ENCODE measurements at places on chromosomes 6 and 20.

DNA sequence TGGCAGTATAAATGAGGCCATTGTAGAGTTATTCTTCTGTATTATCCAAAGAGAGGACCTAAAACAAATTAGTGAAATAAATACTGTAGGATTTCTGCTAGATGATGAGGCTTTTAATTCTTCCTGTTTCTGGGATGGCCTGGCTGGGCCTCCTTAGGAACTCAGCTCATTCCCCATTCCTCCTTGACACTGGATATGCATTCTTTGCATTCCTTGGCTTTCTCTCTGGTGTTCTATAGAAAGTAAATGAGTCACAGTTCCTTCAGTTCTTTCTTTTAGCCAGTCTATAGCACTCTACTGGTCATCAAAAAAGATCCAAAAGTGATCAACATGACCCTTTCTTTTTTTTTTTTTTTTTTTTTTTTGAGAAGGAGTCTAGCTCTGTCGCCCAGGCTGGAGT lies 8.6 kb downstream of the OR10C1 start:
- no peak for DNase-seq

DNA sequence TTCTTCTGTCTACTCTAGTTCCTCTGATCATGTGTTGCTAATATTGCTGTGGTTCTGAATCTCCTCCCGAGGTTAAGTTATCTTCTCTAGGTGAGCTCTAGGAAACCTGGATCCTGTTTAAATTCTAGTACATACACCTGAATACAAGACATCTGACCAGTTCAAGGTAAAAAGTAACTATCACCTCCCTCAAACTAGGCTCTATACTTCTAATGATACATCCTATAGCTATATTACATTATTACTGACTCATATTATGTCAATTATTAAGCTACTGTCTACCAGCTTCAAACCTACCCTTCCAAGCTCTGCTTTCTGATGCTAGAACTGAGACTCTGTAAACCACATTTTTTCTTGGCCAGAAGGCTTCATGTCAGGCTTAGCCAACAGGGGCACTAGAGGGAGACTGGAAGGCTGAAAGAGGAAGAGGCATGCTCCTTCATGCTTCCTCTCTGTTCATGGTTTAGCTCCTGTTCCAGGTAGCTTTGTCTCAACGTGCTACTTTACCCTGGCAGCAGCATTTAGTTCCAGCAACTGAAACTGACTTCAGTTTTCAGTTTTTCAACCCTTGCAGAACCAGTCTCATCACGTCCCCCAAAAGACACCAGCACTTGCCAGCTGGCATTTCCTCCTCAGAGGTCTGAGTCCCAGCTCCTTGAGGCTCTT lies 148.4 kb upstream of the TOP1 start:
- no peak for DNase-seq

DNA sequence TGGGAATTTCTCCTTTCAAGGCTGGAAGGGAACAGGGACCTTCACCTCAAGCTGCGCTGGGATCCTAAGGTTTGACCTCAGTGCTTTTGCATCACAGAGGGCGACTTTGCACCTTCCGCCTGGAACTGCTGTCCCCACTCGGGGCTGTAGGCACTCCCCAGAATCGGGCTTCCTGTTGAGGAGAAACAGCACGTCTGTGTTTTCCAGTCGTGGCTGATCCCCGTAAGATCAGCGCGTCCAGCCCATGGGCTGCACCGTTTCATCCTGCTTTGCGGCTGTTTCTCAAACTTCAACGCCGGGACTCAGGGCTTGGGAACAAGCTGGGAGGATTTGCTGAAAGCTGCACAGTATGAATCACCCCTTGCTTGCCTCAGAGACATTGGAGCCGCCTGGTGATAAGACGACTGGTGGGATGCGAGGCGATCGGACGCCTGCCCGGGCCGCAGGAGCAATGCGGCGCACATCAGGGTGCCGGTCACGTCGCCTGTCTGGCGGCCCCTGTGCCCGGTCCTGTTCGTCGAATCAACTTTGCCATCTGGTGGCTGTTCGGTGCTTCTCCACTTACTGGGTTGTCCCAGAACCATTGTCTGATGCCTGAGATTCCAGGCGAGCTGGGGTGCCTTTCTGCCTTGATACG lies 53.6 kb upstream of the FRMD1 start:
- no peak for DNase-seq

DNA sequence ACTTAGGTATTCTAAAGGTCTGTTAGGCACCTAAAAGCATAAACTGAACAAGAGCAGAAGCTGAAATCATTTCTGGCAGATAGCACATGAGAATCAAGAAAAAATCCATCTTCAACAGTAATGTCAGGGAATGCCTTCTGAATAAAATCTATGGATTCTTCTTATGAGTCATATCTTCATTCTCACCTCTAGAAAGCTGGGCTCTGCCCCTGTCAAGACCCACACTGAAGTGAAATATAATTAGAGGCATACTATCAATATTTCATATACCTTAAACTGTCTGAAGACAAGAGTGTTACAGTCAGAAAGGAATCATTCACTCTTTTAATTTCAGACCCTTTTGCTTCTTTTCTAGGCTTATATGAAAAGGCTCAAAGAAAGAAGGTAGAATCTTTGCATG lies 485.8 kb upstream of the PTCHD4 start:
- DNase-seq = no peak

DNA sequence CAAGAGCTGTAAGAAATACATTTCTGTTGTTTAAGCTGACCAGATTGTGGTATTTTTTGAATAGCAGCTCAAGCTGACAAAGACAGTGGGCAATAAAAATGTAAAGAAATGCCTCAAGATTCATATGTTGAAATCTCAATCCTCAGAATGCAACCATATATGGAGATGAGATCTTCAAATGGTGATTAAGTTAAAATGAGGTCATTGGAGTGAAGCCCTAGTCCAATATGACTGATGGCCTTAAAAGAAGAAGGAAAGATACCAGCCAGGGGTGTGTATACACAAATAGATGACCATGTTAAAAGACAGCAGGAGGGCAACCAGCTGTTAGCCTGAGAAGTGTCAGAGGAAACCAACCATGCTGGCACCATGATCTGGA lies 7.1 kb upstream of the DDO start:
- DNase-seq = no peak

- no peak for DNase-seq
Measured at GRCh38 chr20:6685181-6685582, 82.3 kb upstream of the BMP2 start.

GRCh38 chr6:78948785-78949184 lies 81.4 kb downstream of the IRAK1BP1 start:
- DNase-seq = no peak

- DNase-seq = no peak
Measured at GRCh38 chr6:100366419-100366818, 98.3 kb downstream of the SIM1 start.

DNA sequence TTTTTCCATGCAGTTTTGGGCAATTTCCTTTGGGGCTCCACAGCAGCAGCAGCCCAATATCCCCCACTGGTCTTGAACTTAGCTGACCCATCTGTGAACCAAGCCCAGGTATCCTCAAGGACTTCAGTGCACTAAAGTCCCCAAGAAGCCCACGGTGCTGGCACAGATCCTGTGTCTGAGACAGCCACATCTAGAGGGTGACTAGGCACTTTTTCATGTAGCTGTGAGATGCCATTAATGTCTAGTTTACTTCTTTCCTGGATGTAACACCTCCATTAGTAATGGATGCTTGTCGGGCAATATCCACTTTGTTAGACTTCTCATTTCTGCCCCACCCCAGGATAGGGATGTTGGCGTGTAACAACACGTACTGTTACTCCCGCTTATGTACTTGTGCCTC lies 176.2 kb upstream of the PROKR2 start:
- DNase-seq = no peak

GRCh38 chr6:142444881-142445301 lies 143.1 kb downstream of the ADGRG6 start:
- DNase-seq = no peak

- no peak for DNase-seq
Measured at GRCh38 chr6:2712102-2712501, 38.6 kb downstream of the MYLK4 start.

DNA sequence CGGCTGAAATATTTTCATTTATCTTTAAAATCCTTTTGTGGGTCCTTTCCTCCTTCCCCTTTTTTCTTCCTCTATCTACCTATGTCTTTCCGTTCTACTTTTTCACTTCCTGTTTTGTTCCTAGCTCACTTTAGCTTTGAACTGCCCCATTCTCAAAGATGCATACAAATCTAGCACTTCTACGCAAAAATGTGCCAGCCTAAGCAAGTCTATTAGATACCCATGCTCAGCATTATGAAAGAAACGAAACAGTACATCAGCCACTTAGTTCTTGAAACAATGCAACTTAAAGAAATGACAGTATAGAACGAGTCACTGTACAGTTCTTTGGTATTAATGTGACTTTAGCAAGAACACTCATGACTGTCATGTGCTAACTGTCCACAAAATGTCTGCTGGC lies 47.3 kb upstream of the MARCKS start:
- no peak for DNase-seq

DNA sequence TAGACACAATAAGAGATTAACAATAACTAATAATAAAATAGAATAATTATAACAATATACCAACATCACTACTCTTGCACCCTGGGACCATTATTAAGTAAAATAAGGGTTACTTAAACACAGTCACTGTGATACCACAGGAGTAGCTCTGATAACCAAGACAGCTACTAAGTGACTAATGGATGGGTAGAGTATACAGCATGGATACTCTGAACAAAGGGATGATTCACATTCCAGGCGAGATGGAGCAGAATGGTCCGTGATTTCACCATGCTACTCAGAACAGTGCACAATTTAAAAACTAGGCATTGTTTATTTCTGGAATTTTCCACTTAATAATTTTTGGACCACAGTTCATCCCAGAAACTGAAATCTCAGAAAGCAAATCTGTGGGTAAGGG lies 80.0 kb upstream of the FUT9 start:
- DNase-seq = no peak

DNA sequence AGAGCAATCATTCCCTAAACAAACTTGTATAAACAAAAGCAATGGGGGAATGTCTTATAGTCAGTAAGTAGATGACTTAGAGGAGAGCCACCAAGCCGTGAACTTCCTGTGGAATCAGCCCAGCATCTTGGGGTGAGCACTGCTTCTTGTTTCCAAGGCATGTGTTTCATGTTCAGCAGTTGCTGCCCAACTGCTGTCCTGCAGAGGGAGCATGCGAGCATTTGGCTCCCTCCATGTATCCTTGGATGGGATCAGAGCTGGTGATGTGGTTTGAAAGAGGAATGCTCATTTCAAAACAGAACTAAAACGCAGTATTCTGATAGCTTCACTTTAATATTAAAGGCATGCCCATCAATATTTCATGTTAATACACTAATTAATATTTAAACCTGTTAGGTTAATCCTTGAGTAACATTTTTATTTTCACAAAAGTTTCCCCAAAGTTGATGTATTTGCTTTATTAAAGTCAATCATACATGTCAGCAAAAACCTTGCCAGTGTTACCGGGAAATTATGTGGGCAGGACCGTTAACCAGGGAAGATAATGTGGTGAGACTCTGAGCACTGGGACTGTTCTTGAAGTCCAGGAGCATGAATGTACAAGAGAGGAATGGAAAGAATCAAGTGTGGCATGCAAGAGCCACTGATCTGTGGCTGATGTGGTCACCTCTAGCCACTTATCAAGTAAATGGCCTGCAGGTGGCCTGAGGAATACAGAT lies 172.1 kb upstream of the GGTLC1 start:
- DNase-seq = no peak

DNA sequence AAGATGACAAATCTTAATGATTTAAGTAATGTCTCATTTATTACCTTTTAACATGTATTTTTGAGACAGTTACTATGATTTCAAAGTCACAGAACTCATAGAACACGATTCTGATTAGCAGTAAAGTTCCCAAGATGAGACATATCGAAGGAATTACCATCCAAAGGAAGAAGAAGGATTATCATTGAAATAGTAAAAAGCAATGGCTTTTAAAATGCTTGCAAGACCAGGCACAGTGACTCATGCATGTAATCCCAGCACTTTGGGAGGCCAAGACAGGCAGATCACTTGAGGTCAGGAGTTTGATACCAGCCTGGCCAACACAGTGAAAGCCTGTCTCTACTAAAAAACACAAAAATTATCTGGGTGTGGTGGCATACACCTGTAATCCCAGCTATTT lies 219.2 kb downstream of the KHDC1L start:
- no peak for DNase-seq

DNA sequence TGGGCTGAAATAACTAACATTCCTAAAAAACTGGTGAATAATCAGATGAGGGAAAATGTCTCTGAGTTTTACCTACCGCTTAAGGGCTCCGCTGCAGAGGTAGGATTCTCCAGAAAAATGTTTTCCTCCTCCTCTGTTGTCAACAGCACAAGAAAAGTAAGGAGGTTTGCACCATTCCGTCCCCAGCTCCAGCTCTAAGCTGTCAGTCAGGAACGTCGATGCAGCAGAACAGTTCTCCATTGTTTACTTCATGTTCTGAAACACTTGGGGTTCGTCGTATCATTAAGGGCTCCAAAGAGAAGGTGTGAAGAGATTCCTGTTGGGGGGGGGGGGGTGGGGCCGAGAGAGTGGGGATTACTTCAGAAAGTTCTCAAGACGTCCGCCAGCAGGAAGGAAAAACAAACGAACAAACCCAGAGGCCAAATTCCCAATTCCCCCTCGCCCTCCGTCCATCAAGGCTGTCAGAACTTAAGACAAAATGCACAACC lies 734 bp downstream of the MMS22L start:
- no peak for DNase-seq

DNA sequence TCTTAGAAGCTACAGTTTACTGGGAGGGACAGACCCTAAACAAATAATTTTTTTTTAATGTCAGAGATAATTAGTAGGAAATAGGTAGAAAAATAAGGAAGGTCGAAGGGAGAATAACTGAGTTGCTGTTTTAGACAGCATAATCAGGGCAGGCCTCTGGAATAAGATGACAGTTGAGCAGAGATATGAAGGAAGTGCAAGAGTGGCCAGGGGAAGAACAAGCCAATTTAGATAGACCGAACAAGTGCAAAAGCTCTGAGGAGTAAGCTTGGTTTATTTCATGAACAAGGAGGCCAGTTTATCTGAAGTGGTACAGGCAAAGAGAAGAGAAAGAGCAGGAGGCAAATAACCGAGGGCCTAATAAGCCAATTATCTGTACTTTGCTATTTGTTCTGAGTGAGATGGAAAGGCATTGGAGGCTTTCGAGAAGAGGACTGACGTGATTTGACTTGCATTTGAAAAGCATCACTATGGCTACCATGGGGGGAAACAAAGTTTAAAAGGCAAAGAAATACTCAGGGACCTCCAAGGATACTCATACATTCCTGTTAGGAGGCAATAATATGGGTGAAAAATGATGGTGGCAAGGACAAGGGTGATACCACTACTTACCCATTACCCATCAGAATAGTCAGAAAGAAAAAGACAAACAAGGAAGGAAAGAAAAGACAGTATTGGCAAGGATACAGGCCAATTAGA lies 19.7 kb downstream of the PROCR start:
- no peak for DNase-seq

GRCh38 chr6:28673417-28673786 lies 147.7 kb downstream of the GPX5 start:
- no peak for DNase-seq

GRCh38 chr20:7090001-7090400 lies 322.5 kb downstream of the BMP2 start:
- no peak for DNase-seq

- no peak for DNase-seq
Measured at GRCh38 chr20:15320941-15321340, 983.5 kb upstream of the FLRT3 start.

- DNase-seq = no peak
Measured at GRCh38 chr6:43964659-43965570, 162.3 kb downstream of the MRPL14 start.
